ENCODE measurements at places on chromosomes 16 and 17.

- DNase-seq: peak; percentile 96
Observed at GRCh38 chr17:8153957-8154607, 1.9 kb upstream of the PER1 start.

DNA sequence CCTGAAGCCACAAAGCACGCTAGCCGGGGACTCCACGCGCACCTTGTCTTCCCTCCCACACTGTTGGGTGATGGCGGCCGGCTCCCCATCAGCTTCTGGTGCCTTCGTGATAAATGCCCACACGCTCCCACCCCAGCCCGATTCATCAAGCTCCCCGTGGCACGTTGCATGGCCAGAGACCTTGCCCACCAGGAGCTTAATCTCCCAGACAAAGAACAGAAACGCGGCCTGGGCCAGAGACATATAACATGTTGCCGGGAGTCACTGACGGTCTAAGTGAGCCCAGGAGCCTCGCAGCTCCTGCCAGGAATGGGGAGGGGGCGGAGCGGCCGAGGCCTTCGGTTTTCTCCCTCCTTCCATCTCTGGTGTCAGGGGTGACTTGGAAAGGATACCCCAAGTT is 93.1 kb downstream of the SDK2 start:
- DNase-seq: no peak

DNA sequence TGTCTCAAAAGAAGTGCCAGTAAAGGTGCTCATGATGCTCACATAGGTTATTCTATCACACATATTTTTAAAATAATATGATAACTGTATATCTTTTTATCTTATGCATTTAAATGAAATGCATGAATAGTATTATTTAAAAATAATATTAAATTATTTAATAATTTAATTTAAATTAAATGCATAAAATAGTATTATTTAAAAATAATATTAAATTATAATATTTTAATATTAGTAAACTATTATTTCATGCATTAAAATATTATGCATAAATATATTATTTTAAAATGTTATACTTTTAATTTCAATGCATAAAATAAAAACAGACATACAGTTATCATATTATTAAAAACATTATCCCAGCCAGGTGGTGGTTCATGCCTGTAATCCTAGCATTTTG is 33.4 kb downstream of the TMC7 start:
- DNase-seq: no peak

GRCh38 chr16:67803894-67804293 is 2.5 kb downstream of the RANBP10 start:
- DNase-seq: no peak

DNA sequence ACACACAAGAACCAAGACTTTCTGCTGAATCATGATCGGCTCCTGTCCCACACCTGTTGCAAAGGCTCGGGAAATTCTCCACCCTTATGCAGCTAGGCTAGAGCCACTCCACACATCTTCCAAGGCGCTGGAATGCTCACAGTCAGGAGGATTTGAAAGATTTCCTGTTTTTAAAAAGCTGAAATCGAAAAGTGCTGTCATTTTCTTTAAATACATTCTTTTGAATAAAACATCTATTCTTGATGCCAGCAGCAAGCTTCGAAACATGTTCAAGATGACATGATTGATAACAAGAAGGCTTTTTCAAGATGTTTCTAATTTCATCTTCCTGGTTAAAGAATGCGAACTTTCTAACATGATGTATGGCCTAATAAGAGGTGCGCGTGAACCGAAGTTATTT is 219.7 kb upstream of the CDH5 start:
- no peak for DNase-seq

DNA sequence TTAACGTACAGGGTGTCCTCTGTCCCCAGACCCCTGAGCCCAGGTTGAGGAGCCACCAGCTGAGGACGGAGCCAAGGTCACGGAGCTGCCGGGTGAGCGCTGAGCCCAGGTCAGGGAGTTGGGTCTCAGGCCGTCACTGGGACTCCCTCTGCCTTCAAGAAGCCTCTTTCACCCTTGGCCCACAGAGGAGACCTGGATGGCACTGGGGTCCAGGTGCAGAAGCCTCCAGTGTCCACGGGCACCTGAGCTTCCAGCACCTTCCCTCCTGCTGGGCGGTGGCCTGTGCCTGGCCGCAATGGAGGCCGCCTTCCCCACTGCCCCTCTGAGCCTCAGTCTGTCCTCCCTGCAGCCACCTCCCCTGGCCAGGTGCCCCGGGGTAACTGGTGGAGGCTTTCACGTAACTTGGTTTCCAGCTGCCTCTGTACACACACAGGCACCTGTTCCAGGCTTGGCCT is 31.6 kb upstream of the CDH15 start:
- no peak for DNase-seq

DNA sequence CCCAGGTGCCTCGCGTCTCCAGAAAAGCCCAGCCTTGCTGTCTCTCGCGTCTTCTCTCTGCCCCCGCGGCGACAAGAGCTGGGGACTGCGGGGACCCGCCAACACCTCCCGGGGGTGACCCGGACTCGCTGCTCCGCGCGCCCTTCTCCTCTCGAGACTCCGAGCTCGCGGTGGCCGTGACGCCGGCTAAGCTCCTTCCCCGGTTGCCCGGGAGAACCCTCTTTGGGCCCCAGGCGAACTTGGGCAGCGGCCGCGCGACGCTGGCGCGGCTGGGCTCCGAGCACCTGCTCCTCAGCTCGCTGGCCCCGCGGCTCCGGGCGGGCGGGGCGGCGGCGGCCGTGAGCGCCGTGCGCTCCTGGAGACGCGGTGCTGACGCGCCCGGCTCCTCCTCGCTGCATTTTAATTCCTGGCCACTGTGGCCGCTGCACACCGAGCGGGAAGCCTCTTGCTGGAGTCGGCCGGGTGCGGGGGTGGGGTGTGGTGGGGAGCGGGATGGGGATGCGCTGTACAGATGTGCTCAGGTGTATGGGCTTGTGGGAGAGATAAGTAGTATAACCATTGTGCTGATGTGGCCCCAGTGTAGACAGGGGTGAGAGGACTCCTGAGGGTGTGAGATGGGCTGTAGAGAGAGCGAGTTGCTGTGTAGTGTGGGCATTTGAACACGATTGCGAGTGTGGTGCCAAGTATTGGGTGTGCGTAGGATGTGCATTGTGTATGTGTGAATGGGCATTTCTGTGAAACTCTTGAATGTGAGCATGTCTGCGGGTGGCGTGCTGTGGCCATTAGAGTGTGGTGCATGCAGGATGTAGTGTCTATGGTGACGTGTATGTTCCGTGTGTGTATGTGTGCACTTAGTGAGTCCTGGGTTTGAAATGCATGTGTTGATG is at the start of gene ASIC2:
ASIC2 (minus strand) TSS at position 315 of the 887 bp plus-strand sequence.
- DNase-seq: no peak

GRCh38 chr17:78580277-78580804 is 3.1 kb upstream of the DNAH17 start:
- DNase-seq: no peak

- no peak for DNase-seq
Observed at GRCh38 chr17:2959371-2960130, 103.9 kb downstream of the OR1D5 start.

GRCh38 chr17:78341559-78342448 is 18.1 kb downstream of the SOCS3 start:
- no peak for DNase-seq

GRCh38 chr16:4087990-4088577 is 28.2 kb downstream of the ADCY9 start:
- DNase-seq: no peak

GRCh38 chr16:60815033-60815432 is 1221.2 kb downstream of the CDH8 start:
- no peak for DNase-seq

- no peak for DNase-seq
Observed at GRCh38 chr17:40457964-40458791, 14.9 kb downstream of the IGFBP4 start.

- DNase-seq: no peak
Observed at GRCh38 chr17:55462711-55463110, 41.1 kb upstream of the MMD start.

All from C1 segment of cervical spinal cord (tissue), 14 donors.